ENCODE measurements at places on chromosomes 13 and 19. TPM values are rescaled to one million over a fixed set of nuclear protein-coding genes. Genes with fewer than 3 reads are reported as not detected.

Gene TEX26
- not detected for total RNA-seq

Gene ZNF888
- total RNA-seq = 2.5 TPM

Gene GPR183
- 337 TPM for total RNA-seq

- no peak for DNase-seq
Observed at GRCh38 chr13:109782823-109783431, 3.5 kb downstream of the IRS2 start.

- peak; percentile 43 for DNase-seq
Observed at GRCh38 chr19:52453324-52454094, at the start of gene ZNF578. Gene ZNF578 (plus strand): TSS chr19:52453553. CDS start chr19:52501846, 48,293 bp downstream.

- no peak for DNase-seq
Observed at GRCh38 chr19:6229216-6229913, 50.4 kb downstream of the MLLT1 start.

GRCh38 chr13:39051157-39051556 is 12.9 kb downstream of the NHLRC3 start:
- no peak for DNase-seq

- no peak for DNase-seq
Observed at GRCh38 chr19:51689751-51690453, 3.2 kb upstream of the SPACA6 start.

DNA sequence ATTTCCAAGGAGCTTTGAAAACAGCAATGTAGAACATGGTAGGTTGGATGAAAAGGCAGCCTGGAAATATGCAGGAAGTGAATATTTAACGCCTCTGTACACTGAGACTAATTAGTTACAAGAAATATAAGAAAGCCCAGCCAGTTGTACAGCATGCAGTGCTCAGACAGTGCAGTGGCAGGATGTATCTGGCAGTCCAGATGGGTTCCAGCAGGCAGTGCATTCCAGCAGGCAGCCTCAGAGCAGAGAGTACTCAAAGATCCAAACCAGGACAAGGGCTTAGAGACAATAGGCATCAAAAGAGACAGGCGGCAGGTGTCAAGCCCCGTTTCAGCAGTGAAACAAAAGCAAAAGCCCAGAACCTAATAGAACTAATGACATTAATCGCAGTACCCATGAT is 2776.3 kb downstream of the PCDH9 start:
- DNase-seq = no peak

- DNase-seq = no peak
Observed at GRCh38 chr19:48989701-48990291, 3.3 kb downstream of the GYS1 start.

DNA sequence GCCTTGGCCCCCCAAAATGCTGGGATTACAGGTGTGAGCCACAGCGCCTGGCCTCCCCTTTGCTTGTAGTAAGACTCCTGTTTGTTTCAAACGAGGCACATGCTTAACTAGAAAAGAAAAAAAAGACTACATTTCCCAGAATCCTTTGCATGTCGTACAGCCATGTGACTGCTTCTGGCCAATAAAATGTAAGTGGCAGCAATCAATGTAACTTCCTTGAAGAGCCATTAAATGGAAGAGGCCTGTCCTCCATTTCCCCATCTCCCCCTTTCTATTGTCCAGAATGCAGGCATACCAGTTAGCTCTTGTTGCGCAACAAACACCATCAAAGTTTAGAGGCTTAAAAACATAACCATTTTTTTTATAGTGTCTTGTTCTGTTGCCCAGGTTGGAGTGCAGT is 10.4 kb upstream of the GPR32 start:
- DNase-seq = no peak

GRCh38 chr13:46288570-46289259 is 77.0 kb downstream of the LRRC63 start:
- no peak for DNase-seq
